ENCODE measurements at places on chromosomes 5 and 9. TPM values are rescaled to one million over a fixed set of nuclear protein-coding genes. Genes with fewer than 3 reads are reported as not detected.

GRCh38 chr9:134785325-134786108, 95.1 kb upstream of the FCN2 start:
- no peaks in the 10 kb centered on the region for H3K27me3 ChIP-seq
- H3K4me1 ChIP-seq: peaks cover 47% of the 10 kb centered on the region
- H3K27ac ChIP-seq: no peak overlapping the region
- H3K36me3 ChIP-seq: no peaks in the 10 kb centered on the region

DNA sequence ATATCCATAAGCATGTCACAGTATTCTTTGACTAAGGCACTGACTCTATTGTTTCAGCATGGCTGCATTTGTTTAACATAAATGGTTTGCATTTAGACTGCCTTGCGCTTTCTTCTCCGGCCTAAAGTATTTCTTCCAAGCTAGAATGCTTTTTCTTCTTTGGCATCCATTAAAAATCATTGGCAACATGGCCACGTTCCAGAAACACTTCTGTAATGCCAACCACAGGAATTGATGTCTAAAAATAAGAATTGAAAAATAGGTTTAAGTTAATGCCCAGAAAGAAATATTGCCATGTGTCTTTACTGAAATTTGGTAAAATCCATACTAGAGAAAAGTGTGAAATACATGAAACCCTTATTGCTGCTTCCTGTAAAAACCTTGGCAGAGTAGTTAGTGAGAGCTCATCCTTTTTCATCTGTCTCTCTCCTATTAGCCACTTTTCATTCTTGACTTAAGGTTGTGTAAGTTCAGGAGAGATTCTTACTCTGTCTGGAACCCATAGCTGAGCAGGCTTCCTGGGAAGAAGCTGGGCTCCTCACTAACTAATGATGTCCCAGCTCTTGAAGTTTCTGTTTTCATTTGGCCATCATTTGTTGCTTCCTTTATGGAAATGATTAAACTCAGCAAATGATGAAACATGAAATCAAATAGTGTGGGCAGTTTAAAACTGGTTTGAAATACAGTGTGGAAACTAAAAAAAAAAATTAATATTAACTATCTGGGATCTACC, 58.2 kb upstream of the RPS23 start:
- H3K27ac ChIP-seq: no peak overlapping the region
- peaks cover 18% of the 10 kb centered on the region for H3K4me1 ChIP-seq
- H3K27me3 ChIP-seq: no peaks in the 10 kb centered on the region
- no peak for DNase-seq

GRCh38 chr5:68122439-68123328, 92.9 kb upstream of the PIK3R1 start:
- no peaks in the 10 kb centered on the region for H3K36me3 ChIP-seq
- H3K27ac ChIP-seq: no peak overlapping the region
- no peaks in the 10 kb centered on the region for H3K27me3 ChIP-seq
- H3K4me3 ChIP-seq: no peak overlapping the region
- no peak for DNase-seq

Gene ZDHHC11B
- 5.0 TPM for total RNA-seq

DNA sequence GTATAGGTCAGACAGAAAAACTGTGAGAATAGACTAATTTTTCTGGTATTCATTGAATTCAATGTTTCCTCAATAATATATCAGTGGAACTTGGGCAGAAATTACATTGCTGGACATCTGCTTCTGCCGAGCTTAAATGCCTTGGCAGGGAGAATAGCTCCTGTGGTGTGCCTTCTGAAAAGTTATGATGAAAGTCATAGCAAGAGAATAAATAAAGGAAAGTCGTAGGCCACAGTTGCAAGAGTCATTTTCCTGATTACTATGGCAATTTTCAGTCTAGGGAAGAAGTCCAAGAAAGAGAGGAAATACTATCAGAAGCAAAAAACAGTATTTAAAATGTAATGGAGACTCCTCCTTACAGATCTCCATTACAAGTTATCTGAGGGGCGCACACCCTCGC, 1596.1 kb upstream of the WWC1 start:
- H3K27me3 ChIP-seq: no peaks in the 10 kb centered on the region
- DNase-seq: no peak
- H3K4me3 ChIP-seq: no peak overlapping the region
- no peaks in the 10 kb centered on the region for H3K36me3 ChIP-seq
- no peak overlapping the region for H3K27ac ChIP-seq
- H3K4me1 ChIP-seq: no peaks in the 10 kb centered on the region

DNA sequence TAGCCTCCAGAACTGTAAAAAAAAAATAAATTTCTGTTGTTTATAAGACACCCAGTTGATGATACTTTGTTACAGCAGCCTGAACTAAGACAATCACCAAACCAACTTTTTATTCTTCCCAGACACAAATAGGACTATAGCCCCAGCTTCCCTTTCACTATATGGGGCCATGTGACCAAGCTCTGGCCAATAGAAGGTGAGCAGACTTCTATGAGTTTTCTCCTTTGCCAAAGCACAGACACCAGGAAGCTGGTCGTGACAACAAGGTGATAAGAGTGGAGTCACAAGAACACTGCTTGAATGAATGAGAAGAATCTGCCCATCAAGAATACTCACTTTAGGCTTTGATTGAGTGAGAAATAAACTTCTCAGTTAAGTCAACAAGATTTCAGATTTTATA, 217.7 kb downstream of the DEPDC1B start:
- no peak for DNase-seq
- H3K27ac ChIP-seq: no peak overlapping the region
- no peaks in the 10 kb centered on the region for H3K27me3 ChIP-seq
- no peak overlapping the region for H3K4me3 ChIP-seq
- no peaks in the 10 kb centered on the region for H3K36me3 ChIP-seq
- no peaks in the 10 kb centered on the region for H3K4me1 ChIP-seq
